Stomach (tissue), 19 donors: ENCODE measurements at places on chromosomes 2 and 18. TPM values are rescaled to one million over a fixed set of nuclear protein-coding genes. Genes with fewer than 3 reads are reported as not detected.

Gene IL36RN
- total RNA-seq: not detected

DNA sequence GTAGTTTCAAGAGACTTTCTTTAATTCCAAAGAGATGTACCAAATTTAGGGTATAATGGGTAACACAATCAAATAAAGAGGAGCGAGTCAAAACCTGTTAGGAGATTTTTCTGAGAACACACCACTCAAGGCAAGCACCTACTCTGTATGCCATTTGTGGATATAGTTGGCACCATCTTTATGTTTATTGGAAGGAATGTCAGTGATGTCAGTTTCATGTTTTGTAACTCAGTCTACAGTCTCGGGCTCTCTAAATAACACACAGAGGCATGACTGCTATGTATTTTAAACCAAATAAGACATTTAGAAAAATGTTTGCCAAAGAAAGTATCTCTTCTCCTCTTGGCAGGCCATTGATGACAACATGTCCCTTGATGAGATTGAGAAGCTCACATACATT, 59.7 kb downstream of the CPS1 start:
- H3K27me3 ChIP-seq: no peaks in the 10 kb centered on the region
- H3K4me1 ChIP-seq: no peaks in the 10 kb centered on the region
- H3K36me3 ChIP-seq: no peaks in the 10 kb centered on the region
- no peak for DNase-seq

- H3K36me3 ChIP-seq: peaks cover 7% of the 10 kb centered on the region
- H3K27me3 ChIP-seq: no peaks in the 10 kb centered on the region
- H3K27ac ChIP-seq: no peak overlapping the region
- no peak overlapping the region for H3K4me3 ChIP-seq
- DNase-seq: no peak
These were observed 6.7 kb upstream of the ACAA2 start for GRCh38 chr18:49819823-49820671.

DNA sequence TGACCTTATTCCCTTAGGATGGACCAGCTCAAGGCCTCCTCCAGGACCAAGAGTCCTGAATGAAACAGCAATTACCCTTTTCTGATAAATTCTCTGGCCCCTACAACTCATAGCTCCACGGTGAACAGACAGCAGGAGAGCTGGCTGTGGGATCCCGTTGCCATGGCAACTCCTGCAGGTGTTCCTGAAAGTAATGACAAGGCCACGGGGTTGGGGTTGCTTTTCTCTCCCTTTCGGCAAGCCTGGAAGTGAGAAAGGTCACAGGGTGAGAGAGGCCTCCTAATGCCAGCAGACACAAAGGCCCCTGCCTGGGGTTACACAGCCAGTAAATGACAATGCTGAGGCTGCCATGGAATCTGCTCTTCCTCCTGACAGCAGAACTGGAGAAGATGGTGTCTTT, 403.0 kb downstream of the NBAS start:
- no peak overlapping the region for H3K4me3 ChIP-seq
- no peak for DNase-seq
- no peaks in the 10 kb centered on the region for H3K36me3 ChIP-seq
- H3K27ac ChIP-seq: no peak overlapping the region
- H3K4me1 ChIP-seq: peaks cover 6% of the 10 kb centered on the region
- no peaks in the 10 kb centered on the region for H3K27me3 ChIP-seq

Gene ADAM23
- not detected for total RNA-seq

Gene NXPH2
- 1.1 TPM for total RNA-seq
